ENCODE measurements at places on chromosomes 7 and 10.

- DNase-seq, result no peak
Observed at GRCh38 chr7:42677751-42678699, 233.8 kb downstream of the C7orf25 start.

DNA sequence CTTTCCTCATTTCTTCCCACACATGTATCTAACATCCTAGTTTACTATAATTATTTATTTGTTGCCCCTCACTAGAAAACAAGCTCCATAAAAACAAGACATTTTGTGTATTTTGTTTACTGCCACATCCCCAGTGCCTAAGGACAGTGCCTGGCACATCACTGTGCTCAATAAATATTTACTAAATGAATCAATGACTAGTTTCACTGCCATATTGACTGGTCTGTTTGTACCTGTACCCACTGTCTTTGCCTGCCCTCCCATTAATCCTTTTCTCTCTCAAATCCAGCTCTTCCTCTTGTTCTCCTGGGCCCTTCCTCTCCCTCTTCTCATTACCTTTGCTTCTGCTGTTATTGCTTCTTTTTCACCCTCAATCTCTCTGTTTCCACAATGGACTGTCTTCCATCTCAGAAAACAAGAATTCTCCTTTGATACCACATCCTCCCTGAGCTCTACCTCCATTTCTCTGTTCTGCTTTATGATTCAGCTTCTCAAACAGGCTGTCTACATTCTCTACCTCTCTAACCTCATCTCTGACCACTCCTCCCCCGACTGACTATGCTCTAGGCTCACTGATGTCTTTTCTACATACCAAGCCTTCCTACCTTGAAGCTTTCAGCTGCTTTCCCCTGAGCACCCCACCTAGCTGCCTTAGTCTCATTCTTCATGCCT, 8.3 kb upstream of the FAM133B start:
- no peak for DNase-seq

DNA sequence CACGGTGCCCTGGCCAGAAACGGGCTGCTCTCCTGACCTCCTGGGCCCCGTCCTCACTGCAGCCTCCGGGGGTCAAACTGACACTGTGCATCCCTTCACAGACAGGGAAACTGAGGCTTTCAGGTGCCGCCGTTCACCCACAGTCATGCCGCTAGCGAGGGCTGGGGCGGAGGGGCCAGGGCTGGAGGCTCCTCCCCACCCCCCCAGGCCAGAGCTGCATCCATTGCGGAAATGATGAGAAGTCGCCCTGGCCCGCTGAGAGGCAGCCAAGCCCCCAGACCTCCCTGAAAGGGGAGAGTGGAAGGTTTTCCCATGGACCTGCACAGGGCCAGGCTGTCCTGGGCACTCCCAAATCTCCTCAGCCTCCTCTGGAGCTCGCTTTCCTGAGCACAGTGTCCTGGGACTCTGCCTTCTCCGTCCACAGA, 16.5 kb upstream of the INPP5A start:
- DNase-seq, result no peak

DNA sequence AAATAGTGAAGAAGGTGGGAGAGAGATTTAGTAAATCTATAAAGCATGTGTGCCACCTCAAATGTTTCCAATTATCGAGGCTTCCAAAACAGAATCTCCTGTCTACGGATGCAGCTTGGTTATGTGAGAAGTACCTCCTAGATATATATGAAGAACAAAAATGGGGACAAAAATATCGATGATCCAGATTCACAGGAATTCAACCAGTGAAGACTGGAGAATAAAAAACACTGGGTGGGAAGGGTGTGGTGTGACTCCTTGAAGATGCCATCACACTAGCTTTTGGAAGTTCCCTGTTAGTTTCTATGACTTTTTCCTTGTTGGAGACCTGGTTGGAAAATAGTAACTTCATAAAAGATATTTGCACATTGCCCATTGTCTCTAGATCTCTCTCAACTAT, 152.4 kb downstream of the LRRC4 start:
- DNase-seq, result no peak

- no peak for DNase-seq
Observed at GRCh38 chr10:122181876-122182275, 89.2 kb upstream of the BTBD16 start.

GRCh38 chr10:10500937-10501336, 516.7 kb upstream of the CELF2 start:
- no peak for DNase-seq

- DNase-seq, result no peak
Observed at GRCh38 chr7:135748770-135749169, at the start of gene FAM180A. FAM180A (minus strand) TSS chr7:135748813; CDS start chr7:135748580, 233 bp downstream.

GRCh38 chr10:6123532-6123931, 34.7 kb downstream of the RBM17 start:
- no peak for DNase-seq

DNA sequence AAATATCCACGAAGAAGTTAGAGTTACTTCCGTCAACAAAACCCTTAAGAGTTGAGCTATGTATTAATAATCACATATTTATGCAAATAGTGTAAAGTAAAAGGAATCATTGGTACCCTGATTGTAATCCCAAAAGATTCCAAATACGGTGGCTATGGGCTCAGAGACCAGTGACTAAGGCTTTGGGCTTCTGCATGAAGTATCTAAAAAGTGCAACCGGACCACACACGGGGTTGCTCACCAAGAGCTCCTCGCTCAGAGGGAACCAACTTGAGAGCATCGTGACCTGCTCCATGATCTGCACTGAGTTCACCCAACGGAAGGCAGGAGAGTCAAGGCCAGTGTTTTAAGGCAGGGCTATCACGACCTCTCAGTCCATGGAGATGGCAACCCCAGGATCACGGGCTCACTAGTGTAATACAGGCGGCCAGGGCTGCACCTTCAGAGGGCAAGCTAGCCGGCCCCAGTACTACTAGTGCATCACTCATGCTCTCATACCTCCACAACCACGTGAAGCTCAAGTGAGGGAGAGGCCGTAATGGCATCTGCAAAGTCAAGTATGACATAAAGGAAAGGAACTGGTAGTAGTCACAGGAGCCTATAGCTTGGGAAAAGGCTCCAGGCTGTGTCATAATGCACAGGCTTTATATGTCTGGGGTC, 77.1 kb upstream of the CAMK2B start:
- DNase-seq, result no peak

- DNase-seq, result no peak
Observed at GRCh38 chr10:79093658-79094411, 25.1 kb downstream of the ZMIZ1 start.

DNA sequence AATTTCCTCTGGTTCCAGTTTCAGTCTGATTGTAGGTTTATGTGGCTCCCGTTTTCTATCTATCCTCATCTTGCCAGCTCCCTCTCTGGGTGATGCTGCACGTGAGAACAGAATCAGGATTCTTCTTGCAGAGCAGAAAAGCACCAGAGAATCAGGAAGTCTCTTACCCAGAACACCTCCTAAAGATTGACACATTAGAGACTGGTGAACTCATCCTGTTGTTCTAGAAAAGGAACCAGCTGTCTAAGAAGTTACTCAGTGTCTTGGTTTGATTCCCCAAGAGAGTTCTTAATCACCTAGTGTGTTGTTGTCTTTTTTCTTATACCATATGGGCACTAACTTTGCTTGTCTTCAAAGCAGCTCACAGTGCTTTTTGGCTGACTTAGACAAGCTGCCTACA, 152.4 kb downstream of the DGKI start:
- no peak for DNase-seq

GRCh38 chr7:101507791-101508252, 121.3 kb downstream of the MYL10 start:
- DNase-seq, result no peak

- DNase-seq, result no peak
Observed at GRCh38 chr10:6721480-6721879, 141.4 kb upstream of the PRKCQ start.

DNA sequence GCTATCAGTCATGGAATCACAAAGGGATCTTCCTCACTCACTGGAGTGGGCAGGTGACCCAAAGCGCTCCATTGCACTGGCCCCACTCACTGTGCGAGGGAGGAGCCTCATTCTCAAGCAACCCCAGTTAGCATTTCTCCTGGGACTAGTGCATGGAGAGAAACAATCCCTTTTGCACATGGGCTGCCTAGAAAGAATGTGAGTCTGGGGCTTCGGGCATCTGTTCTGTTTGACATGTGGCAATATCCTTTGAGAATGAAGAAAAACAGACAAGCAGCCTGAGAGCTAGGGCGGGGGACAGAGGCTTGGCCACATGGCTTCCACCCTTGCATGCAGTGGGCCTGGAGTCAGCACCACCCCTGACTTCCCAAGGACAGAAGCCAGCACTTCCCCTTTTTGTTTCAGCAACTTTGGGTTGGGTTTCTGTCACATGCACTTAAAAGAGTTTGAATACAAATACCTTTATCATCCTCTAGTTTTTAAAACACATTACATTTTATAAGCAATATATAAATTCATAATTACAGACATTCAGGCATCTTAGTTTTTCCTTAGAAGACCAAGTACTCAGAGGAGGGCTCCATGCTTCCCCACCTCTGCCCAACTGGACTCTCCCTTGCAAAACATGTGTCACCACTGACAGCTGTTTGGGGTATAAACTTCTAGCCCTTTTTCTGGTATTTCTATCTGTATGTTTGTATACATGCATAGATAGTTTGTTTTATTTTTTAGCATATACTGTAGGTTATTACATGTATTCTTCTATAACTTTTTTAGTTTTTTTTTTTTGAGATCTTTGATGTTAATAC, 73.8 kb downstream of the RBM20 start:
- DNase-seq, result no peak

GRCh38 chr10:124155781-124156435, 62.5 kb upstream of the CHST15 start:
- DNase-seq, result no peak

DNA sequence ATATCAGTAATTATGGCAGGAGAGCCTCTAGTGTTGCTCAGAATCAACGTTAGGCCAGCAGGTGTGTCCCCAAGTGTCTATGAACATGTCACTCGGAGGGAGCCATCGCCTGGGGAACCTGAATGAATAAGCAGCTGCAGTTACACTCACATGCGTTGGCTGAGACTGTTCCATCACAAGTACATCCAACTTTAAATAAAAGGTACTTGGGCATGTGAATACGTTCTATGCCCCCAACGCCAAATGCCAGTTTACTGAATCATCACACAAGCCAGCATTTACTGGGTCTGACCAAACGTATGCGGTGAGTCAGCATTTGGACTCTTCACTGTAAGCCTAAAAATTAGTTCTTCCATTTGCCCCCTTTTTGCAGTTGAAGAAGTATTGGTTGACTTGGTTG, 207.6 kb upstream of the PLXNA4 start:
- DNase-seq, result no peak

DNA sequence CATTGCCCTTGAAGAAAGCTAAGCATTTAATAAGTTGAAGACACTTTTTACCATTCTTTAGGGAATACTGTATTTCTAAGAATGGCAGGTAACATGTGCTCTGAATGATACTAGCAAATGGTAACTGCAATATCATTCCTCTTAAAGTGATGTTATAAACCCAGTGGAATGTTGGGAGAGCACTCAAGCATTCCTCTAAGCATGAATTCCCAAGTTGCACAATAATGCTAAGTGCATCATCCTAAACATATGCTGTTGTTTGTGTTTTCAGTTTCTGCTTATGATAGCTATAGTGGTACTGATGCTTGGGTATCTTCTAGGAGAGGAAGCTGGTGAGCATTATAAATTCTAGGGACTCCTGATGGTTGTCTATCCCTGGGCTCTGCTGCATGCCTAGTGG, 673.9 kb downstream of the PHTF2 start:
- DNase-seq, result no peak

DNA sequence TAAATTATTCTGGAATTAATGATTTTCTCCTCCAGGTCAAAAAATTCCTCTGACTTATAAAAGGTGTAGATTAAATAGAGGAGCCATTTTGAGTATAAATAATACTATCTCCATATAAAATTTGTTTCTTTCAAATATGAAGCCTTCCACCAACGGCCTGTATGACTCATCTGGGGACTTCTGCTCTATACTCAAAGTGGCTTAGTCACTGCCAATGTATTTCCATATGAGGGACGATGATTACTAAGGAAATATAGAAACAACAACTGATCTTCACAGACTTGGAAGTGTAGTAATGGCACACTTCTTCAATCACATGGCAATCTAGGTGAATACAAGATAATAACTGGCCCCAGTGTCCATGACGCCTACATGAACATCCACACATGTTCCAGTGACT, 335.6 kb upstream of the HGF start:
- DNase-seq, result no peak

- DNase-seq, result no peak
Observed at GRCh38 chr10:73731588-73732375, 12.4 kb upstream of the SEC24C start.

DNA sequence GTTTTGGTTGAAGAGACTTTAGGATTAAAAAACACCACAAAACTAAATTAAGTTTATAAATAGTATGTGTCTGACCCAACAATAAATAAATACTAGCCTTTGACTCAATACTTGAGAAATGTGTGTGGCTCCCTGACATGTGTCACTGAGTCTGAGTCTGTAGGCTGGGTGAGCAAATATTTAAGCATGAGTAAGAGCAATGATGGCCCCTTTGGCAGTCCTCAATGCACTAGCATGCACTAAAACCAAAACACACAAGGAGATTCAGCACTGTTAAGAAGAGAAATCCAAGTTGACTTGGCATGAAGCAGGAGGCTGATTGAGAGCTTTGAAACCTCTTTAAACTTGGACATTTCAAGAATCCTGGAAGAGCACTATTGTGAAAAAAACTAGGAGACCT, 37.1 kb downstream of the CCDC71L start:
- no peak for DNase-seq

DNA sequence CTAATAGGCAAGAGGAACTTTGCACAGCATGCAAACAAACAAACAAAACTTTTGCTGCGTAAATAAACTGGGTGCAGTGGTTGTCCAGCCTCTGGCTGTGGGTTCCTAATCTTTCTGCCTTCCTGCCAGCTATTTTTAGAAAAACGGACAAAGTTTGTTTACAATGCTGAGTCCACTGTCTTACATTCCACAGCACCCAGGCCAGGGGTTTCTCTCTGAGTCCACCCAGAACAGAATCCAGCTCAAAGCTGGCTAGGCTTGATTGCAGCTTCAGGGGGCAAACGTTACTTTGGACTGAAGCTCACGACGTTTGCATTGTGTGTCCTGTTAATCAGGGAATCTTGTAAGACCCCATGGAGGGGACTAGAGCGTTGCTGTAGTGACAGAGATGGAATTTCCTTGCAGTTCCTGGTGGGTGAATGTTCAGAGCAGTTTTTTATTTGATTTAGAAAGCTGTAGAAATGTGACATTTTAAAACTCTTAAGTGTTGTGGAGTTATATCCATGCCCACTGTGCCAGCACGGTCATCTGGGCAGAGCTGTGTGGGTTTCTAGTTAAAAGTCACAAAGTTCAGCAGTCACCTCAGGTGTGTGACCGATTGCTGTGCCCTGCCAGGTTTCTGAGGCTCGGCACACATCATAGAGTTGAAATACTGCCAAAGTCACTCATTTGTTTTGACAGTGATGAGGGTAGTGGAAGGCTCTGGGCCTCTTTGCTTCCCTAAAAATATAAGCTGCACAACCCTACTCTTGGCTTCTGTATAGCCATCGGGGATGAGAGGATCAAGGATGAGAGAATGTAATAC, 247.0 kb downstream of the STK31 start:
- DNase-seq, result no peak

DNA sequence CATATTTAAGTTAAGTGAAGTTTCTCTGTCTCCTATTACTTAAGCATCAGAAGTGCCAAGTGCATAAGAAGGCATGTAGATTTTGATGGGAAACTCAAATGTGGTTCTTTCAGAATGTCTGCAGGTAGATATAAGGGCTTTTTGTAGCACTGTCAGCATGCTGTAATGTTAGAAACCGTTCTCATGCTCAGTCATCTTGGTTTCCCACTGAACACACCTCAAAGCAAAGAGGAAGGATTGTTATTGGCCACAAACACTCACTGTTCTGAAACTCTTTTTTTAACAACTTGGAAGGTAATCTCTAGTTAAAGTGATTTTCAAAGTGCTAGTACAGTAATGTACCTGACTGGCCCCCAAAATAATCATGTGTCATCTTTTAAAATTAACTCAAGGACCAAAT, 126.0 kb downstream of the AASS start:
- no peak for DNase-seq
